Spinal cord (tissue), 10 donors: ENCODE measurements at places on chromosomes 13 and 19. TPM values are rescaled to one million over a fixed set of nuclear protein-coding genes. Genes with fewer than 3 reads are reported as not detected.

The ZNF724 gene
- total RNA-seq, result 13.3 TPM

The FUT1 gene
- 4.4 TPM for total RNA-seq

The ADGRE3 gene
- not detected for total RNA-seq

The TYROBP gene
- 14.1 TPM for total RNA-seq

DNA sequence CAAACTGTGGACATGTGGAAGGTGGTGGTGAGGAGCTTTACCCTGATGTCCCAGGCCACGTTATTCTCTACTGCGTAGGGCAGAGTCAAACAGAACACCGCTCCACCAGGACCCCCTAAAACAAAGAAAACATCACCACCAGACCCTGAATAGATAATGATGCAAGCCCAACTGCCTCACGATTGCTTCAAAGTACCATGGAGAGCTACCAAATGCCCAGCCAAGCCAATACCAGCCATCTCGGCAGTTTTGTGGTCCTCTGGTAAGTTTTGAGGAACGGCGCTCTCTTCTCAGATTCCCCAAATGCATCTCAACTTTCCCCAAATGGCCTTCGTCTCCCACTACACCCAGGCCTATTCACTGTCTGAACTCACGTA is 5.6 kb downstream of the RANBP3 start:
- DNase-seq, result no peak

- no peak for DNase-seq
These were observed 83.5 kb upstream of the DOCK9 start for GRCh38 chr13:99061411-99061810.

DNA sequence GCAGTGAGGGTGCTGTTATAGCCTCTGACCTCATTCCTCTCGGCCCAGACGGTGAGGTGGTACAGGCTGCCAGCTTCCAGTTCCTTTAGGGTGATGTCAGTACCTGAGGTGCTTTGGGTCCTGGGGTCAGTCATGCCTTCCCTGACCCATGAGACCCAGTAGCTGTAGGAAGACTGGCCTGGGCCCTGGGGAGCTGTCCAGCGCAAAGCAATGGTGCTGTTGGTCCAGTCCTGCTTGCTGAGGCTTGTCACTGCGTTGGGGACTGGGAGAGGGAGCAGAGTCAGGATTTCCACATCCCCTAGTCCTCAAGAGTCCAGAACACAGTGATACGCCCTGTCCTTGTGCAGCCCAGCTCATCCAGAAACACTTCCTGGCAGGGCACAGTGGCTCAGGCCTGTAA is 10.7 kb downstream of the PTPRH start:
- DNase-seq, result no peak

- DNase-seq, result no peak
These were observed 5.9 kb downstream of the MBOAT7 start for GRCh38 chr19:54183431-54183830.

- DNase-seq, result no peak
These were observed 3.9 kb downstream of the FBXO17 start for GRCh38 chr19:38971672-38972071.

- DNase-seq, result peak; percentile 98
These were observed at the start of gene ABHD8 for GRCh38 chr19:17303167-17303939. Gene ABHD8 (minus strand): TSS chr19:17303425. CDS start chr19:17301616, 1,809 bp downstream.

DNA sequence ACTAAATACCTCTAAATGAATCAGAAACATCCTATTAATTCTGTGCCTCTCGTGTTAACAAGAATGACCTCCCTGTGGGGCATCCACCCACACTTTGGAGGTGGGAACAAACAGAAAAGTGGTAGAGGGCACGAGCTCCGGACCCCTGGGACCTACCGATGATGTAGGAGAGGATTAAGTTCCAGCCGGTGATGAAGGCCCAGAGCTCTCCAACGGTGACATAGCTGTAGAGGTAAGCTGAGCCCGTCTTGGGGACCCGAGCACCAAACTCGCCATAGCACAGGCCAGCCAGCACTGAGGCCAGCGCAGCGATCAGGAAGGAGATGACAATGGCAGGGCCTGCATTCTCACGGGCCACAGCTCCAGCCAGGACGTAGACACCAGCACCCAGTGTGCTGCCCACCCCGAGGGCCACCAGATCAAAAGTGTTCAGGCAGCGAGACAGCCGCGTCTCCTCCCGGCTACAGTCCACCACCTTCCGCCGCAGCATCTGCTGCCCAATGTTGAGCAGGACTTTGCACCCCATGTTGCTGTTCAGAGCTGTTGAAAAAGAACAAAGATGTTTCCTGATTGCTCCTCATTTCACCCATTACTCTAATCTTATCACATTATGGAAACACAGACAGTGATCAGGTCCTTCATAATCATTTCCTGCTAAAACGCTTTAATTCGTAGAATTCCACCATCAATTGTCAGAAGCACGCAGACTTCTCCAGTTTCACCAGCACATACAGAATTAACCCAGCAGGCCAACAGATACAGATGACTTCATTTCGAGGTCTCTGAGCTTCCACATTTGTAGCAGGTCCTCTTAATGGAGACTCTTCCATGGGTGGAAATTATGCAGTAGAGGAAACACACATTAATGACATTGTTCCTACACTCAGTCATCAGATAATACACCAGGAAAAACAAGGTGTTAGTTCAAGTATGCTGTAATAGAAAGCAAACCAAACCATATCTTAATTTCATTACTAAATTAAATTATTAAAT is 59.5 kb downstream of the SLC7A1 start:
- no peak for DNase-seq

GRCh38 chr13:32845952-32846950 is 170.0 kb upstream of the KL start:
- DNase-seq, result no peak
